ENCODE measurements at places on chromosomes 1 and 21.

DNA sequence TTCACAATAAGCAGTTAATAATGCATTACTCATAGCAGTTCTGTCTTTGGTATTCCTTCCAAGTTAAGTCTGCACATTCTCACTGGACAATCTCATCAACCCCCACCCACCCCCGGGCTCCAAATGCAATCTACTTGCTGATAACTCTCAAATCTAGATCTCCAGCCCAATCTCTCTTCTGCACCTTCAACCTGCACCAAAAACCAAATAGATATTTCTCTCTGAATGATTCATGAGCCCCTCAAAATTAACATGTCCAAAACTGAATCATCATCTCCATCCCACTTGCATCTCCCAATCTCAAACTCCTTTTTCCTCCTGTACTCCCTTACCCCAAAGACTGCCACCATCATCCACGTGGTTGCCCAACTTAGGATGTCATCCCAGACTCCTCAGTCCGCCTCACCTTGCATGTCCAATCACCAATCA, 2.7 kb downstream of the DOCK7 start:
- DNase-seq = no peak

DNA sequence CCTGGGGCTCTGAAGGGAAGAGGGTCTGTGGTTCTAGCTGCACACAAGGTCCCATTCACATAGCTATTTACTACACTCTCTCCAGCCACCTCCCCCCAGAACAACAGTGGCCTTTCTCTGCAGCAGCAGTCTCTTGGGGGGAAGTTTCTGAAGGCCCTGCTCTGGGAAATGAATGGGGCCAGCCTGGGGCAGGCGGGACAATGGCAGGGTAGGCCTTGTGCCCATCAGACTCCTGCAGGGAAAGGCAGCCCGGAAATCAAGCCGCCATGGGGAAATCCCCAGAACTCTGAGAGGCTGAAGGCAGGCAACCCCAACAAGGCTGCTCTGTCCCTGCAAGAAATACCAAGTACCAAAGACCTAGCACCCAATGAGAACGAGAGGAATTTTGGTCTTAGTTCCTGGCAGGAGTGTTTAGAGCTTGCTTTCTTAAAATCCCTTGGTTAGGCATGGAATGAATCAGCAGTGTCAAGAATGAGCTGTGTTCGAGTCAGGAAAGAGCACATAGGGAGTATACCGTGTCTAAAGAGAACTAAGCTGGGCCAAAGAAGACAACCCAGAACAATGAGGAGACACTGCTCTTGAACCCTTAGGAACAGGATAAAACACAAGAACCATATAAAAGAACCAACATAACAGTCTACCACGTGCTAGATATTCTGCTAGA, 11.3 kb downstream of the ARHGEF11 start:
- DNase-seq = no peak

DNA sequence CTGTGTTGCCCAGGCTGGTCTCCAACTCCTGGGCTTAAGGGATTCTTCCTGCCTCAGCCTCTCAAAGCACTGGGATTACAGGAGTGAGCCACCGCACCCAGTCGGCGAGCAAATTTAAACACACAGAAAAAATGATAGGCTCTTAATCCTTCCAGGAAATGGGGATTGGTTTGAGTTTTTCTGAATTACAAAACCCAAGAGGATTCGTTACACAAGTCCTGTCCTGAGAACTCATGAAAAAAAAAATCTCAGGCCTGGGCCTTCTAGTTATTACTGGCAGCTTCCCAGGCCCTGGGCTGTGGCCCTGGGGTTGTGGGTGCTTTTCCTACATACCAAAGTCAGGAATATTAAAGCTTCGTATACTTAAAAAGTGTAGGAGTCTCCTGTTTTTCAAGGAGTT, 6.3 kb upstream of the IFNGR2 start:
- DNase-seq = no peak

GRCh38 chr1:222421380-222421779, 126.5 kb downstream of the HHIPL2 start:
- no peak for DNase-seq

DNA sequence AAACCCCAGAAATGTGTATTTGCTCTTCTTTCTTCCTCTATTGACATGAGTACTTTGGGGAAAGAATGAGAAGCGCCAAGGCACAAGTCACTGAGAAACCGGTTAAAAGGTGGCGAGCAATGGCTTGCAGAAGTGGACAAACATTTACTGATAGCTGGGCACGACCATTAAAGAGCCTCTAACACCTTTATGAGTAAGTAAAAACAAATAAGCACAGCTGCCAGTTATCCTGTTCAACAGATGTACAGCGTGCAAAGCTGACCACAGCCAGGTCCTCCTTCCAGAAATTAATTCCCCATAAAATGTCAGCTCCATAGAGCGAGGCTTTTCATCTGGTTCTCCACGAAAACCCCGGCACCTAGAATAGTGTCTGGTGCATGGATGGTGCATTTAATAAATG, 72.7 kb downstream of the CAPZB start:
- DNase-seq = no peak

DNA sequence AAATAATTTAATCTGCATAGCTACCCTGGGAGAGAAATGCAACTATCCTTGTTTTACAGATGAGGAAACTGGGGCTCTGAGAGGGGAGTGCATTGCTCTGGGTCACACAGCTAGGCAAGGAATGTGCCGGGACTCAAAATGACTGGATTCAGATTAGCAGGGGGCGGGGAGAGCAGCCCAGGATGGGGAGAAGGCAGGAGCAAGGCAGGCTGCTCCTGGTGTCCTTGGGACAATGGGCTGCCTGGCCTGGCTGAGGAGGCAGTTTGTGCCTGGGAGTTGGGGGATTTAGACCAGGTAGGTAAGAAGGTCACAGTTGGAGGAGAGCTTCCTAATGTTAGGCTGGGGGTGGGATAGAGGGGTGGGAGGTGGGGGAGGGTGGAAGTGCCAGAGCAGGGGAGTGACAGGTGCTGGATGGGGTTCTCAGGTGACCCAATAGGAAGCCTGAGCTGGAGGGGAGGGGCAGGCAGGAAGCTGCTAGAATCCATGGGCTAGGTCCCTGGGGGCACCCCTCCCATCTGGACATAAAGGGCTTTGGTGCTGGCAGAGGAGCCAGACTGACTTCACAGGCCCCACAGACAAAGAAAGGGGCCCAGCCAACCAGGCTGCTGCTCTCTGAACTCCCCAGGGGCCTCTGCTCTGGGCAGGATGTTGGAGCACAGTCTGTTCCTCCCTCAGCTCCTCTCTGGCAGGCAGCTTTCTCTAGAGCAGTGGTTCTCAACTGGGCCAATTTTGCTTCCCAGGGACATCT, 29.0 kb downstream of the TRIM62 start:
- no peak for DNase-seq

- DNase-seq = no peak
Observed at GRCh38 chr1:230806552-230806951, 59.4 kb downstream of the CAPN9 start.

DNA sequence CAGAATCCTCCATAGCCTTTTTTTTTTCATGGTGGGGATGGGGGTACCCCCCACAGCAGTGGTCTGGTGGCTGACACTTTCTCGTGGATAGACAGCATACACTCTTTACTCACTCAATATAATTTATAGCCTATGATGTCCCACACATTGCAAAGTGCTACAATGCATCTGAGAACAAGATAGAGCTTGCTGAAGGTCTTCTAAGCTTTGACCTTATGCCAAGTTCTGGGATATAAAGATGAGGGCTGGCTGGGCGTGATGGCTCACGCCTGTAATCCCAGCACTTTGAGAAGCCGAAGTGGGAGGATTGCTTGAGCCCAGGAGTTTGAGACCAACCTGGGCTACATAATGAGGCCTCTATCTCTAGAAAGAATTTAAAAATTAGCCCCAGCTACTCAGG, 78.0 kb downstream of the MPZL1 start:
- DNase-seq = no peak

DNA sequence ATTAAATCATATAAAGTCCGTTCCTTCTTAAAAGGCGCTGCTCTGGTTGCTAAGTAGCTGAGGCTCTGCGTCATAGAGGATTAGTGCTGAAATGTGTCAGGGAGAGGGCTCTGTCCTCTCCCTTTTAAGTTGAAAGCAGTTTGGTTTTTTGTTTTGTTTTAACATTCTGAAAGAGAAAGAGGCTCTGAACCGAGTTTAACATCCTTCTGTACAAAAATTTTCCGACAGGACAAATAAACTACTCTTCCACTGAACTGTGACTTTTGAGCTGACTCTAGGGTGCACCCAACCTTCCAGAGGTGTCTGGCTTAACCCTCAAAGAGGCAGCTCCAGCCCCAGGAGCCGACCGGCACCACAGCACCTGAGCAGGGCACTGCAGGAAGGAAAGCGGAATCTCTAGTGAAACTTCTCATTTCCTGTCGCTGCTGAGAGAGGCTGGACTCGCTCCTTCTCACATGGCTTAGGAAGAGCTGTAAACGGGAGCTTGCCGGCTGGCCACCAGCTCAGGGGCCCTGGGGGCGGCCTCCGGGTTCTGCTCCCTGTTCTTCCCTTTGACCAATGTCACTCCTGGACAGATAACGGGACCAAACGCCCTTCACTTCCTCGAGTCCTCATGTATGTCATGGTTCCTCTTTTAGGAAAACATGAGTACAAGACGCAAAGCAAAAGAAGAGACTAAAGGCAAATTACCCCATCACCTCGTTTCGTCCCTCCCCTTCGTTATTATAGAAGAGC, 1.2 kb downstream of the VAV3 start:
- DNase-seq = peak; percentile 8

GRCh38 chr1:87511449-87511848, 182.8 kb downstream of the LMO4 start:
- no peak for DNase-seq

DNA sequence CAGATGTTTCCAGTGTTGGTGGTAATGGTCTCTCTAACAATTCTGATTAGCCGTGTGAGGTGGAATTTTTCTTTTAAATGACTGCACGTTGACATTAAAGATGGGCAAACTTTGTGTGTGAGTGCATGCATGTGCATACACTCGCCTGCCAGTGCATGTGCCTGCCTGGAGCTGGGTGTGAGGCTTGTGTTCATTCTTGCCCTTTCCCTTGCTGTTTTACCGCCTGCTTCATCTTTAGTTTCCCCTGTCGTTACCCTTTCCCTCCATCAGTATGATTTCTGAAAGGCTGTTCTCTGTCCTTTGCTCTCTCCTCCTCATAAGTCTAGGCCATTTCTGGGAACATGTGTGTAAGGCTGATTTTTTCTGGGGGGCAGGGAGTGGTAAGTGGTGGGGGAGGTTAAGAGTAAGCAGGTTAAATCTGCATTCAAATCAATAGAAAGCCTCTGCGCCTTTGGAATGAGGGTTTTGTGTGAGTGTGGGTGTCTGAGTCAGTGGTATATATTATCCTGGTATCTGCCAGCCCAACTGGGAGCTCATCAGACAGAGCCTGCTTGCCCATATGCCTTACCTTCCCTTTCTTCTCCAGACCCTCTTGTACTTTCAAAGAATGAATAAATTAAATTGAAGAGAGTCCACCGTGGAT, 112.5 kb downstream of the PBX1 start:
- DNase-seq = no peak

- DNase-seq = no peak
Observed at GRCh38 chr1:225814381-225814780, 4.5 kb downstream of the EPHX1 start.

DNA sequence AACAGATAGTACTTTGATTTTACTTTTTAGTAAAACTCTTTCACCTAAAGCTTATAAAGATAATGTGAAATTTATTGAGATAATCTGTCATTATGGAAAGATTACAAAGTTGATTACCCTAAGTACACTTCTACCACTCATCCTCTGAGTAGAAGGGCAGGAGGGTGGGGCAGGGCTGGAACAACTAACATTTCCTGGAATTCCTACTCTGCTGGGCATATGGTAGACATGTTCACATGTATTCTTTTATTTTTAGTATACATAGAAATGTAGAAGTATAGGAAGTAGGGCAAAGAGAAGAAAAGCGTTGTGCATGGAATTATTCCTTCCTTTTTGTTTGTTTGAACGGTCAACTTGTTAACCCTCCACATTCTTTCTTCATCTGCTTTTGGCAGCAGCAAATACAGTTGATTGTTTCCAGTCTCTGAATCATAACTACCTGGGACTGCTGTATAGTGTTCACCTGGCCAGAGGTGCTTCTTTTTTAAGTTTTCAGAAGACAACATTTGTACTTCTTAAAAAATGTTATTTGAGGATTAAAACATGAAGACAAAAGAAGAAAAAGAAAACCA, 85.1 kb downstream of the POU2F1 start:
- no peak for DNase-seq

Measured in T follicular helper cell (primary cell).